Mesendoderm (in vitro differentiated cells): ENCODE measurements at places on chromosomes 12 and 14.
A peak's percentile ranks its signal among the peaks of the same experiment; 100 is the strongest.

DNA sequence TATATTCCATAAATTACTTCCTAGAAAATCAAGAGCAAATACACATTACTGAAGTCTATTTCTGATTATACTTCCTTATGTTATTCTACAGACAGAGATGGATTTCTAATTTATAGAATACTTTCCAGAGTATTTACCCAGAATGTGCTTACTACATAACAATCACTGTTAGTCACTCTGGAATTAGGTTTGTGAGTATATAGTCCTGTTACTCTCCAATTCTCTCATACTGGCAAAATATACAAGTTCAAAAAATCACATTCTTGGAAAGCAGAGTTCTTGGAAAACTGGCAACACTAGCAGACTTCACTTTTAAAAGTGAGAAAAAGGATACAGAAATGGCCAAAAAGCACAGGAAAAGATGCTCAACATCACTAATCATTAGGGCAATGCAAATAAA is 7.3 kb downstream of the PPP2R5E start:
- DNase-seq, result no peak

- peak; percentile 80 for DNase-seq
Measured at GRCh38 chr12:107131832-107132616, 38.7 kb upstream of the CRY1 start.

GRCh38 chr14:38873941-38874612 is 229.0 kb downstream of the SEC23A start:
- DNase-seq, result no peak

- DNase-seq, result no peak
Measured at GRCh38 chr14:87837296-87837695, 155.7 kb downstream of the GALC start.

GRCh38 chr14:81009346-81009745 is 53.9 kb downstream of the TSHR start:
- DNase-seq, result no peak

DNA sequence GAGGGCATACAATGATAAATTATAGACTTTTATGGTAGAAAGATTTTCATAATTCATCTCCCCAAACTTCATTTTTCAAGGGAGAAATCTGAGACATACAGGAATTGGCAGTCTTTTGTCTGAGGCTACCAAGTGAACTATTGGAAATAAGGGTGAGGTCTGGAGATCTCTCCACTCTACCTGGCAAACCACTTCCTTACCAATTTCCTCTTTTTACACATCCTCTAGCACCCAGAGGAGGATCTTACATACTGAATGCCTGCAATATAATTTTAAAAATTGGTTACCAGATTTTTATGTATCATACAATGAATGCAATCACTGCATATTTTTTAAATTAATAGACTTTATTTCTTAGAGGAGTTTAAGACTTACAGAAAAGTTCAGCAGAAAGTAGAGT is 6.6 kb downstream of the PDE6H start:
- DNase-seq, result no peak

DNA sequence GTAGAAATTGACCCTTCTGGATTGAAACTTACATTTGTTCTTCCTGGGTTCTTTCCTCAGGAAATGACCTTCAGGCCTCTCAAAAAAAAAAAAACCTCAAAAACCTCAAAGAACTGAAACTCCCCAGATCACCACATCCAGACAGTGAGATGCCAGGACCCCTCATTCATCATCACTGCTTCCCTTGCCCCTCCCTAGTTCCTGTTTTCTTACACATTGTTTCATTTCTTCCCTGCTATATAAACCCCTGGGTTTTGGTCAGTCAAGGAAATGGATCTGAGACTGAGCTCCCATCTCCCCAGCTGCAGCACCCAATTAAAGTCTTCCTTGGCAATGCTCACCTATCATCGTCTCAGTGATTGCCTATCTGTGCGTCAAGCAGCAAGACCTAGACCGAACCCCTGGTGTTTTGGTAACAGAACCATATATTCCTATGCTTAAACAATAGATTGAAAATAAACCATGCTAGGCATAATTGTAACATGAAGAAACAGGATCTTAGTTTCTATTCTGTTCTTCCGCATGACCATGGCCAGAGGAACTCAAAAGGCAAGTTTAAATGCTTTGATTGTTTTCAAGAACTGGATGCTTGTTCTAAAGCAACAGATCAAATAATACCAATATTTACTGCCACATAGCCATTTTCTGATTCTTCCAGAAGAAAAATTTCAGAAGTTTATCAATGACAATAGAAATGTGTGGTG is 108.0 kb upstream of the MAX start:
- DNase-seq, result no peak

- DNase-seq, result no peak
Measured at GRCh38 chr12:105257321-105257728, 21.4 kb upstream of the APPL2 start.

DNA sequence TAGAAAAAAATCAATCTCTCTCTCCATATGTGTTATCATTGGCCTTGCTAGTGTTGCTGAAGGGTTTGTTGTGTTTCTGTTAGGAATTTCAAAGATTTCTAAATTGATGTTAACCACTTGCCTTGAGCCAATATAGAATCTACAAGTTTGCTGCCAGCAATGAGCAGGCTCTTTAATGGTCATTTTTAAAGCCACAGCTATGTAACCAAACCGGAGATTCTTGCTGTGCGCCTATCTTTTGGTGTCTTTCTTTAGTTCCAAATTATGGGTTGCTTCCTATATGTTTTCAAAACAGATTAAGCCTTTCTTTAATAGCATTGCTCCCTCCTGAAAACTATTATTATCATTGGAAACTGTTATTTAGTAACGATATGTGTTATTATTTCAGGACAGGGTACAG is 545.7 kb downstream of the DIO2 start:
- DNase-seq, result no peak

- DNase-seq, result no peak
Measured at GRCh38 chr14:69105326-69105725, 47.6 kb downstream of the DCAF5 start.
